ENCODE measurements at places on chromosomes 12 and 14. TPM values are rescaled to one million over a fixed set of nuclear protein-coding genes. Genes with fewer than 3 reads are reported as not detected.

DAO gene
- not detected for total RNA-seq

NABP2 gene
- 66.3 TPM for total RNA-seq

MNAT1 gene
- 103 TPM for total RNA-seq

SIX6 gene
- not detected for total RNA-seq

TRAFD1 gene
- 14.8 TPM for total RNA-seq

TAS2R7 gene
- total RNA-seq = not detected

IFNG-AS1 gene
- not detected for total RNA-seq

DNA sequence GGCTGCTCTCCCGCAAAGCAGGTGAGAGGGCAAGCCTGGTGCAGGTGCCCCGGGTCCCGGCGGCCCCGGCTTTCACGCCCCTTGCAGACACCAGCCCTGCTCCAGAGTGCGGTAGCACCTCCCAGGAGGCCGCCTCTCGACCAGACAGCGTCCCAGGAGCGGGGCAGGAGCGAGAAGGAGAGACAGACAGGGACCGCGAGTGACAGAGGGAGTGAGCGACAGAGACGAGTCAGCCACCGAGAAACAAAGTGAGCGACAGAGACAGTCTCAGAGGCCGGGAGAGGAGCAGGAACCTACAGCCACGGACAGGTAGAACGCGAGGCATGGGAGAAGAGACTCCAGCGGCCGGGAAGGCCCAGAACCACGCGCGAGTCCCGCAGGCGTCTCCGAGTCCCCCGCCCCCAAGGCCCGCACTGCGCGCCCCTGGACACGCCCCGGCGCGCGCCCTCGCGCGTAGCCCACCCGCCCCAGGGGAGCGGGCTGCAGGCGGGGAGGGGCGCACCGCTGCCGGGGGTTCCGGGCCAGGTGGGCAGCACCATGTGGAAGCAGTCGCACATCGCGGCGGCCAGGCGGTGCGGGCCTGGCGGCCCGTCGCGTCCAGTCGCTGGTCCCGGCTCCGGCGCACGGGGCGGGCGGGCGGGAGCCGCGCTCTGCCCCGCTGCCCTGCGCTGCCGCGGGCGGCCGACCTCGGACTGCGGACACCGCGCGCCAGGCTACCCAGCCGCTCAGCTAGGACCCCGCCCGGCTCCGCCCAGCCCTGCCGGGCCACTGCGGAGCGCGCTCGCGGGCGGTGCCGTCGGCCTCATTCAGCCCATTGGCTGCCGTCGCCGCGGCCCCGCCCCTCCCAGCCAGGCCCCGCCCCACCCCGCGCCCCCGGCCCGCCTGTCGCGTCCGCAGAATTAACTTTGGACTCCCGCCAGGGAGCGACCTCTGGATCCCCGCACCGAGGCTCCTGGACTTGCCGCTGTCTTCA is at the start of gene AHNAK2:
Gene AHNAK2 (minus strand): TSS at position 694 of the 973 bp plus-strand sequence. CDS start 137 bp downstream, at position 557.
- DNase-seq = peak; percentile 84

DNA sequence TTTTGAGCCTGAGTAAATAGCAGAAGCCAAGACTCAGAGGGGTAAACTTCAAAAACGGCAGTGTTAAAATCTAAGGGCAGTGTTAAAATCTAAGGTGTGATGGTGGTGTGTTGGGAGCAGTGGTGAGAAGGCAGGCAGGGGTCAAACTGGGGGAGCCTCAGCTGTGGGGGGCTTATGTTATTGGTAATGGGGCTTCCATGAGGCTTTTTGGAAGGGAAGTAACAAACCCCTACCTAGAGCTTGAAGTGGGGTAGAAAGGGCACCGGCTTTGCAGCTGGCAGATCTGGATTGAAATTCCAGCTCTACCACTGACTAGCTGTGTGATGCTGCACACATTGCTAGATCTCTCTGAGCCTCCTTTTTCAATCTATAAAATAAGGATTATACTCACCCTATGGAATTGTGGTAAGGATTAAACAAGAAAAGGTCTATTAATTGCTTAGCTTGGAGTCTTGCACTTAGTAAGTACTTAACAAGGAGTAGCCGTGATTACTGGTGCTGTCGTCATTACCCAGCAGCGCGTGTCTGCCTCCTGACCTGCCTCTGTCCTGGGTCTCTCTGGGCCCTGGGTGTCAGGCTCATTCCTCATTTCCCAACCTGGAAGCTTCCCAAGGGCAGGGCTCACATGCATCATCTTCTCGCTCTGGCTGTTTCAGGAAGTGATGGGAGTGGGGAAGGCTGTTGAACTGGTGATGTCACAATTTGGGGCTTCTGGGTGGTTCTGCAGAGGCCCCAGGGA is 18.5 kb upstream of the KRT80 start:
- peak; percentile 85 for DNase-seq

DNA sequence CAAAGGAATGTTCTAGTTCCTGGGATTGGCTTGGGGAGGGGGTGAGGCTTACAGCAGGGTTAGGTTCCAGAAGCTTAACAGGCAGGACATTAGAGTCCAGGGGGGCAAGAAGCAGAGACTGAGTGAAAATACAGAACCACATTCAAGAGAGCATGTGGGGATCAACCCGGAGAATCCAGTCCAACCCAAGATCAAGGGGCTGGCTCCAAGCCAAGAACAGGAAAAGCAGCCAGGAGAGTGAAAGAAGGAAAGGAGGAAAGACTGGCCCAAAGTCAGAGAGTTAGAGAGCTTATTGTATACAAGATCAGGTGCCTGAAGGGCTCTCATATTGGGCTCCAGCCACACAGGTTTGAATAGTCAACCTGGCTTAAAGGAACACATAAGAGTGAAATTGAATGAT is 190.3 kb upstream of the CDKN3 start:
- no peak for DNase-seq

- DNase-seq = no peak
Observed at GRCh38 chr12:130954544-130954831, 781 bp downstream of the ADGRD1 start.
